ENCODE measurements at places on chromosomes 13 and 19.
A peak's percentile ranks its signal among the peaks of the same experiment; 100 is the strongest.

DNA sequence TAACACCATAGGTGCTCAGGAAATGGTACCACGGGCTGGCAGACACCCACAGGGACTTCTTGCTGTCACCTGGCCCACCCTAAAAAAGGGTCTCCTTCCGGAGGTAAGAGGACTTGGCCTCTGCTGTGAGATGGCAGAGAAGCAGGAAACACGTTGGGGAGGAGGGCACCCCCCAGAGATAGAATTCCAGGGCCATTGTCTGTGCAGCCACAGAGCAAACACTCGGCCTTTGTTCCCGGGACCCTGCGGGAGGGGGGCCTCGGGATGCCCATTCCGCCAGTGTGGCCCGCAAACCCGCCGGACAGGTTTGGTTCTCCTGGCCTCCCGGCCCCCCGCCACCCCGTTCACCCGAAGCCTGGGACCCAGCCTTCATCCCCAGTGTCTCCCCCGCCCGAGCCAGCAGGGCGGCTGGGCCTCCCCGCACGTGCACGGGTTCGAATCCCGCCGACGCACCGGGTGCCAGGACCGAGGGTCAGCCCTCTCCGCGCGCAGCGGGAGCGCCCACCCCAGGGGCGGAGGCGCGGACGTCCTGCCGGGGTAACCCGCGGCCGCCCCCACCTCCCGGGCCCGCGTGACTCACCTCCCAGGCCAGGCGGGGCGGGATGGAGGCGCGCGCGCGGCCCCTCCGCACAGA, 714 bp downstream of the PLPP2 start:
- DNase-seq: peak; percentile 50

DNA sequence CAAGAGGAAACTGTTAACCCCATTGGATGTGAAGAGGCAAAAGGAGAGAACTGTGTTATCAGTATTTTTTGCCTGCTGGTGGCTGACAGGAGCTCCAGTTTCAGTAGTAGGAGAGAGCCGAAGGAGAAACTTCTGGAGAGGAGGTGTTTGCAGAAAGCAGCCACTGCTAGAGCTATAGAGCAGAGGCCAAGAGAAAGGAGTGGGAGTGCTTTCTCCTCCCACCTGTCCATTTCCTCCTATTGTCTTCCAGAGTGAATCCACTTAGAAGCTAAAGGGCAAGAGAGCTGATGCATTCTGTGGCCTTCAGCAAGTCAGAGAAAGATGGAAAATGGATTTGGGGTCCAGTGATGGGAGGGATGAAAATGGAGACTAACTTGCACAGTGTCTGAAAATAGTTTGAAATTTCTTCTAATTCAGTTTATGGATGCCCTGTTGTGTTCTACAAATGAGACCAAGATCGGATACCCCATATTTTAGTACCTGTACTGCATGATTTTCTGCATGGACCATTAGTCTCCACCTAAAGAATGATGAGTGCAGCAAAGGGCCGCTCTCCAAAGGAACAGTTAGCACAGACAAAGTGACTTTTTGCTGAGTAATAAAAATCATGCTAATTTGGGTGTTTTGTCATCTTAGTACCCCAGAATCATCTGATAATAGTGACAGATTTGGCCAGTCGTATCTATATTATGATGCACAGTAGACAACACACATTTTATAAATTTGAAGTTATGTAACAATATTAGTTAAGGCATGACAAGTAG, 10.7 kb downstream of the HS6ST3 start:
- DNase-seq: no peak

DNA sequence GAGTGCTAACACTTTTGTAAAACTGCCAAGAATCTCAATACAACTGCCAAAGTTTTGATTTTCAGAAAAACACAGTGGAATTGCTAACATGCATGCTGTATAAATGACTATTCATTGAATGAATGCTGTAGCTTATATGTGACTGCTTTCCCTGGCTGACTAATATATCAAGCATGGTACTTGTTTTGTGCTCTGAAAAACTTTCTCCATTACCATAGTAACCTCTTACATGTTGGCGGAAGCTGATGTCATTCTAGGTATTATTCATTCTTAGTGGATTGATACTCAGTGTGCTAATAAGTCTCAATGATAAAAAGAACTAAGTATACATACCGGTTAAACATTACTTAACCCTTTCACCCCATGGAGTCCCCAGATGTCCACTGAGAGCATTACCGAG, 166.1 kb upstream of the MYO16 start:
- no peak for DNase-seq

DNA sequence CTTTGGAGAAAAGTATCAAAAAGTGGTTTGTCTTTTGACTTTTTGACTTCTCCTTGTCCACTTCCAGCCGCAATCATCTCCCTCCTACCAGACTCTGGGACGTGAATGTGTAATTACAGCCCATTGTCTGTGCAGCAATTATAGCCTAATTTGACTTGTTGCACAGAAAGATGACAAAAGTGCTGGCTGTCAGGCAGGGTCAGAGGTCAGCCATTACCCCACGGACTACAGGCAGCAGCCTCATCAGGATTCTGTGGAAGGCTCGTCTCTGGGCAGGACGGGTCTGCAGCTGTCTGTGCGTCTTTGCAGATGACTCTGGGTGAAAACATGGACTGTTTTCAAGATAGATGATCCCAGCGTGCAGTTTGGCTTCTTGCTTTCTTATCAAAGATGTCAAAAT, 102.2 kb upstream of the EDNRB start:
- DNase-seq: no peak

- DNase-seq: no peak
These were observed 72.0 kb upstream of the USP29 start for GRCh38 chr19:57047743-57048142.

GRCh38 chr19:9175326-9175725, 3.5 kb upstream of the OR7D2 start:
- DNase-seq: no peak

Measured in activated T-cell treated with anti-CD3 and anti-CD28 coated beads, Interleukin-2, amount 50 U/mL, for 1 hour (primary cell).